A549 treated with RU486 at 1 μM for 4 hours (cell line): ENCODE measurements at places on chromosomes 6 and 20. TPM values are rescaled to one million over a fixed set of nuclear protein-coding genes. Genes with fewer than 3 reads are reported as not detected.

Gene OXT
- total RNA-seq: not detected in 5 replicates

Gene BMP7
- total RNA-seq: 0.35 to 0.66 TPM (median 0.39 TPM) in 5 replicates

Gene KIAA1586
- total RNA-seq: 3.2 to 5.8 TPM (median 5.0 TPM) in 5 replicates

Gene EYS
- 0.02 to 0.33 TPM in 2 of 5 replicates, not detected in the others for total RNA-seq

Gene GPR6
- total RNA-seq: not detected in 5 replicates

Gene OPN5
- total RNA-seq: not detected in 5 replicates

Gene MEP1A
- not detected in 5 replicates for total RNA-seq

Gene MOG
- total RNA-seq: not detected in 5 replicates

Gene TEAD3
- 4.4 to 6.6 TPM (median 5.7 TPM) in 5 replicates for total RNA-seq

Gene HLA-DRB5
- not detected in 5 replicates for total RNA-seq

Gene FNDC11
- total RNA-seq: 0.18 to 0.29 TPM (median 0.22 TPM) in 4 of 5 replicates, not detected in the other

Gene SCRT2
- total RNA-seq: not detected in 5 replicates

Gene UBE2J1
- 10.7 to 17.8 TPM (median 14.8 TPM) in 5 replicates for total RNA-seq

Gene BTNL2
- not detected in 5 replicates for total RNA-seq

Gene TASP1
- 10.3 to 11.9 TPM (median 10.9 TPM) in 5 replicates for total RNA-seq

Gene LAMA5
- 195 to 408 TPM (median 321 TPM) in 5 replicates for total RNA-seq

Gene STMND1
- not detected in 5 replicates for total RNA-seq

Gene DDO
- total RNA-seq: 0.07 to 0.12 TPM (median 0.09 TPM) in 3 of 5 replicates, not detected in the others

Gene DSTN
- 431 to 919 TPM (median 699 TPM) in 5 replicates for total RNA-seq

Gene HCRTR2
- not detected in 5 replicates for total RNA-seq

Gene FILIP1
- total RNA-seq: 0.19 to 0.35 TPM (median 0.29 TPM) in 5 replicates

Gene TREML1
- not detected in 5 replicates for total RNA-seq

Gene RIPOR3
- total RNA-seq: 0.05 to 0.10 TPM (median 0.06 TPM) in 3 of 5 replicates, not detected in the others

Gene GPX5
- not detected in 5 replicates for total RNA-seq

Gene DACT2
- 0.07 to 0.65 TPM (median 0.25 TPM) in 5 replicates for total RNA-seq

Gene FOXQ1
- 3.5 to 7.5 TPM (median 6.7 TPM) in 5 replicates for total RNA-seq

Gene KHDC1L
- 0.25 to 0.51 TPM (median 0.39 TPM) in 4 of 5 replicates, not detected in the other for total RNA-seq
